ENCODE measurements at places on chromosomes 3 and 15. TPM values are rescaled to one million over a fixed set of nuclear protein-coding genes. Genes with fewer than 3 reads are reported as not detected.

Gene PLCH1
- total RNA-seq, result 0.39 TPM

Gene SAMD7
- total RNA-seq, result not detected

Gene SNX33
- 17.0 TPM for total RNA-seq

Gene ATP13A5
- total RNA-seq, result not detected

Gene TMOD2
- total RNA-seq, result 16.7 TPM

Data from left cardiac atrium (tissue), 4 donors.